ENCODE measurements at places on chromosomes 11 and 22.

DNA sequence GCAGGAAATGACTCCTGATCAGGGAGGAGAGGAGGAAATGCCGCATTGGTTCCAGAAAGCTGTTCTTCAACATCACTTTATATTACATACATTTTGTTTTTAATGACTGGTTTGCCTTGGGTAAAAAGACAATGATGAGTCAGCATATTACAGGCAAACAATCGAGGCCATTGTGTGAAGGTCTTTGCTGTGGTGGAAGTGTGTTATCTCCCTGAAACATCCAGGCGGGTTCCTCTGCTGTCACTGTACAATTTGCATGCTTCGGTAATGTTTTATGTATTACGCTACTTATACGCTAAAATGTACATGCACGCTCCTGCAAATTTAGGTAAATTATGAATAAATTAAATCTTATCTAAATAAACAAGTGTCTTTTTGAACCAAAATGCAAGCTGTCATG lies 161.1 kb downstream of the KIRREL3 start:
- no peak for DNase-seq

GRCh38 chr11:4087551-4087950 lies 7.0 kb upstream of the RRM1 start:
- no peak for DNase-seq

GRCh38 chr11:88484873-88485621 lies 147.5 kb upstream of the CTSC start:
- DNase-seq, result peak; percentile 39

GRCh38 chr11:41081756-41082285 lies 377.6 kb downstream of the LRRC4C start:
- DNase-seq, result no peak

GRCh38 chr11:124760806-124761205 lies 1.3 kb downstream of the ESAM start:
- DNase-seq, result no peak

DNA sequence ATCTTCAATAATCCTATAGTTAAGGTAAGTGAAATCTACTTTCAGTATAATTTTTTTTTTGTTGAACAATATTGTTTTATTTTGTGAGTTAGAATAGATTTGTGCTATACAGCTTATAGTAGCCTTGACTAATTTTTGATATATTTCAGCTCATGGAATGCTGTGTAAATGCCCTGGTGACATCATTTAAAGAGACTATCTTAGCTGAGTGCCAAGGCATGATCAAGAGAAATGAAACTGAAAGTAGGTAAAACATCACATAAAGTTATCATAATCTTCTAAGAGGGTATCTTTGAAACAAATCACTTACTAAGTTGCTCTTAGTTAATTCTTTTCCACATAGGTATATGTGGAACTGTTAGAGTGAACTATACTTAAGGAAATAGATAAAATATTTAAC lies 51.4 kb upstream of the ACAT1 start:
- no peak for DNase-seq

DNA sequence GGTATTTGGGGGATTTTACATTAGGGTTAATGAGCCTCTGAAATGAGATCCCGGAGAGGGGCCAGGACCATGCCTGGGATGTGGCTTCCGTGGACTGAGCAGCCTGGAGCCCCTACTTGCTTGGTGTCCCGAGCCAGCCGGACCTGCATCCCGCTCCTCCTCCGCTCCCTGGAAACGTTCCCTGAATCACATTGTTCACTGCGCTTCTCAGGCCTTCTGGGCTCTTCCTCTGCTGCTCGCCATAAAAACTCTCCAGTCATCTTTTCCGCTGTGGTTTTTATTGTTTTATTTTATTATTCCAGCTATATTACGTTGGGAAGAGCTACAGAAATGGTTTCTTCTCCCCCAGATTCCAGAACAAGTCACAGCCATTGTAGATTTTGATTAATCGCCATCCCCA lies 13.3 kb upstream of the KCNQ1OT1 start:
- no peak for DNase-seq

DNA sequence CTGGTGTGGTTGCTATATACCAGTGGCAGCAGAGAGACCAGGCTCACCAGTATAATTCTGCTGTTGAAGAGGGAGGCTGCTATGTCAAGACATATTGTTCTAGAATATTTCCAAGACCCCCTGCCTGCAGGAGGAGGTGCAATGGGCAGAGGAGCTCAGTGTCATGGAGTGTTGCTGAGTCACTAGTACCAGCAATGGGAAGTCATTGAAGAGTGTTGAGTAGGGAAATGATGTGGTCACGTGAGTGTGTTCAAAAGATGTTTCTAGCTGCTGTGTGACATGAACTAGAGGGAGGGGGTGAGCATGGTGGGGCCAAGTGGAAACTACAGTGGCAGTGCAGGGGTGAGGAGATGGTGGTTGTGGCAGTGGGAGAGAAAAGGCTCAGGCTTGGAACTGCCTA lies 76.3 kb upstream of the BIRC3 start:
- no peak for DNase-seq

DNA sequence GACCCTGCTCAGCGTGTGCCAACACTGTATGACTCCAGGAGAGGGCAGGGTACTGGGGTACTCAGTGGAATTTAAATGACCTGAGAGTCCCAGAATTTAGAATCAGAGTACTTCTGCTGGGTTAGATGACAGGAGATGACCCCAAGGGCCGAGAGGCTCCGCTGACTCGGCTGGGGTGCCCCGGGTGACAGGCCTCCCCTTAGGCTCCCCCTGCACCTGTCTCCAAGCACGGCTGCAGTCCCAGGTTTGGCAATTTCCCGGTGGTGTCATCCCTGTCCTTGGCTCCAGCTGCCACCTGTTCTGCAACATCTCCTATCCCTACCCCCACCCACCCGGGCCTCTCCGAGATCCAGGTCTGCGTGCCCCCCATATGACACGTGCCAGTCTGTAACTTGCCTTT lies 1.3 kb downstream of the ACTN3 start:
- DNase-seq, result no peak

DNA sequence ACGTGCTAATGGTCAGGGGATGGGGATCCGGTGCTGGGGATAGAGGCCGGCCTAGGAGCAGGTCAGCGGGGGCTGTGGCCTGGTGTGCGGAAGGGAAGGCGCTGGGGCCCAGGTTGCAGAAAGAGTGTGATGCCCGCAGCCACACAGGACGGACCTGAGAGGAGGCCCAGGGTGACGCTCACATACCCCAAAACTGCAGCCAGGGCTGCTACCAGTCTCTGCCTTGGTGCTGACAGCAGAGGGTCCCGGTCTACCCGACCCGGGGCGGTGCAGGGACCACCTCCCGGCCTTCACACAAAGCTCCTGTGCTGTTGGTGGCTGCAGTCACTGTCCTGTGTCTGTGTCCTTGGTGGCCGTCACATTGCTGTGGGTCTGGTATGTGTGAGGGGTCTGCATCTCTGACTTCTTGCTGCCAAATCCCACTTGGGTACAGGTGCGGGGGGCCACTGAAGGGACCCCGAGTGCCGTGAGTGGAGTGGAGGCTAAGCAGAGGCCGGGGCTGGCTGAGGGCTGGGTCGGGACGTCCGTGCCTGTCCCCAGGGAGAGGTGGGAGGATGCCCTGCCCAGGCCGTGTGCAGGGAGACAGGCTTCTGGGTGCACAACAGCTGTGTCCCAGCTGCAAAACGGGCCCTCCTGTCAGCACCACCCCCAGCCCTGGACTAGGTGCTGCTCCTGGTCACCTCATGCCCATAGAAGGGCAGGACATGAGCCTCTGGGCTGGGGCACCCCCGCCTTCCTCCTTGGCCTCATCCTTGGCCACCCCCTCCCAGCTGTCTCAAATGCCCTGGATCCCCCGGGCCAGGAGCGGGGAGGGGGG lies 1.5 kb downstream of the LSP1 start:
- no peak for DNase-seq

GRCh38 chr22:26481112-26481693 lies 2.4 kb downstream of the HPS4 start:
- no peak for DNase-seq

- DNase-seq, result no peak
These were observed 158.8 kb downstream of the TTC17 start for GRCh38 chr11:43517518-43517917.

GRCh38 chr11:72221386-72222075 lies 3.0 kb upstream of the INPPL1 start:
- DNase-seq, result peak; percentile 27

GRCh38 chr11:77596626-77597025 lies 6.9 kb downstream of the AQP11 start:
- no peak for DNase-seq

DNA sequence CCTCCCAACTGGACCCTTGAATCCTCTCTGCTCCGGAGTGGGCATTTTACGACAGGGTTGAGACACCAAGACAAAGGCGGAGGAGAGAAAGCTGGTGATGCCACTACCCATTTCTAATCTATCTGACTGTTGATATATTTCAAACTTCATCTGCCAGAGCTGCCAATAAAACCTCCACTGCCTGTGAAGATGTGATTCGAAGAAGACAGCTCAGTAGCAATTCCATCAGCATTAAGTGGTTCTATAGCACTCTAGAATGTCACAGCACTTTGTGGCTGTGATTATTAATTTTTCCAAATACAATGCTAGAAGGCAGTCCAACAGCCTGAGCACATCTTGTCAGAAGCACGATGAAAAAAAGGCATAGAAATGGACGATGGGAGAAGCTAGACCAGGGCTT lies 282.8 kb downstream of the OPCML start:
- DNase-seq, result no peak

GRCh38 chr11:2443406-2443805 lies 908 bp downstream of the TRPM5 start:
- no peak for DNase-seq

DNA sequence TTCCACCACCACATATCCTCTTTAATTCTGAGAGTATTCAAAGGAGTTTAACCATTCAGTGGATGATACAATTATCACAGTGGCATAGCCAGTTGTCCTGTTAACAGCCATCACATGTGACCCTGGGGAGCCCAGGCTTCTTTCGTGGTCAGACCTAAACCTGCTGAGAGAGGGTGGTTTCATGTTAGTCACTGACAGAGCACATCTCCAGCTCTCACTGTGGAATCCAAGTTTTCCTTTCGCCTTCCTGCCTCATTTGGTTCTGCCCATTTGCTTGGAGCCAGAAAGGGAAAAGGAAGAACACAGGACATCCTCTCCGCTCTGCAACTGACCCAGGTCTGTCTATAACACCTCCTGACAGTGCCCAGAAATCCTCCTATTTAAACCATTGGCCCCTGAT lies 60.4 kb downstream of the MCHR1 start:
- DNase-seq, result no peak

DNA sequence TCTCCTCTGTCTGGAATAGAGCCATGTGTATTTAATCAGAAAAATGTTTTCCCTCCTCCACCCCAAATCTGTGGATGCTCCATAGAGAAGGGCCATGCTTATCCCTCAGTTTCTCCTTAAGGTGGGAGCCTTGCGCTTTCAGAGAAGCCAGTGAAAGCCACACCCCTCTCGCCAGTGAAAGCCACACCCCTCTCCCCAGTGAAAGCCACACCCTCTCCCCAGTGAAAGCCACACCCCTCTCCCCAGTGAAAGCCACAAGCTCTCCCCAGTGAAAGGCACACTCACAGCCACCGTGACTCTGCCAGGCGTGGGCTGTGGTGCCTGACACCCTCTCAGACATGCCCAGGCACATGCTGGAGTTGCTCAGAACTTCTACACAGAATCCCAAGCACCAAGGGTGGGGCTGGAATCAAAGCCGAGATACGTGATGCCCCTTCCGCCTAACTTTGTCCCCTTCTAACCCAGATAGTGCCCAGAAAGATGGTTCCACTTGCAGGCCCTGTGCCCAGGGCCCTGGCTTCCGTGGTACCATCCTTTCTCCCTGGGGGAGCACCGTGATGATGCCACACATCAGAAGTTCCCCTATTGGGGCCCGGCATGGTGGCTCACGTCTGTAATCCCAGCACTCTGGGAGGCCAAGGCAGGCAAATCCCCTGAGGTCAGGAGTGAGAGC lies 16.5 kb upstream of the PRR5 start:
- peak; percentile 83 for DNase-seq

GRCh38 chr11:75342231-75342918 lies 9.1 kb downstream of the ARRB1 start:
- no peak for DNase-seq

- DNase-seq, result peak; percentile 6
These were observed 54.2 kb downstream of the SLC25A17 start for GRCh38 chr22:40764763-40765441.

GRCh38 chr22:50268655-50269113 lies 1.5 kb downstream of the MAPK11 start:
- DNase-seq, result no peak

DNA sequence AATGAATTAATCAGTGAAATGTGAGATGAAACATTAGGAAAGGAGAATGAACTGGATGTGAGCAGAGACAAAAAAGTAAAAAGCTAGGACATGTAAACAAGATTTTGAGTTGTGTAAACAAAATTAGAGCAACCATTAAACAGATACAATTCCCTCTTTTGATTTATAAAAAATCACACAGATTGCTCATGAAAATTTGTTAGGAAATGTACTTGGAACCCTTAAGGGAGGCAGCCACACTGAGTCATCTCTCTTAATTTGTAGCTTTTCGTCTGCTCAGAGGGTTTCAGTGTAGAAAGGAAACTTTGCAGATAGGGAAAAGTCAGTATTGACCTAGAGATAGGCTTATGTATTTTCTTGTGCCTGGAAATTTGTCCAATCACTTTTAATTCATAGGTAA lies 49.6 kb upstream of the ME3 start:
- DNase-seq, result no peak

- DNase-seq, result peak; percentile 38
These were observed 106.8 kb downstream of the RBFOX2 start for GRCh38 chr22:35921777-35922176.

DNA sequence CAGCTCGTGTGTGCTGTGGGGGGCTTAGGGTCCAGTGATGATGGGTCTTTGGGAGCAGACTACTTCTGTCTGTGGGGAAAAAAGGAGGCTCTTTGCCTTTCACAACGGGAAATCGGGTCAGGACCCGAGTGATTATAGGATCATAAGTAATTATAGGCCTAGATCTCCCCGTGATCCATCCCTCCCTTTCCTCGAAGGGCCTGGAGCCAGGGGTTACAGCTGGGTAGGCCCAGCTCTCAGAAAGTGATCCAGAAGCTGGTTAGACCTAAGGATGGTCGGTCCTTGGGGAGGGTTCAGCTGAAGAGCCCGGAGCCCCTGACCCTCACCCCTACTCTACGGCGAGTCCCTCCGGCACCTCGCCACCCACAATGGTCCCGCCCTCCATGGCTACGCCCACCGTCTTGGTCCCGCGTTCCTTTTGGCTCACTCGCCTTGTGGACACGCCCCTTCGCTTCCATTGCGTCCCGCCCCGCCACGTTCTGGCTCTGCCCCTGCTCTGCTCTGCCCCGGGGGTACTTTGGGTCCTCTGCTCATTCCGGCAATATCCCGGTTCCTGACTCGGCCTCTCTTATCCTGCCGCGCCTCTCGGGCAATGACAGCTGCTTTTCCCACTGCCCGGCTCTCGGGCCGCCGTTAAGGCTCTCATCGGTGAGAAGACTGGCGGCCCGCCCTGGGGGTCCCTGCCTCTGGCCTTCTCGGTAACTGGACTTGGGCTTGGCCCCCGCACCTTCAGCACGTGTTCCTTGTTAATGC lies 5.0 kb downstream of the IGSF22 start:
- peak; percentile 84 for DNase-seq

- DNase-seq, result no peak
These were observed 482.0 kb downstream of the KCNA4 start for GRCh38 chr11:29534836-29535235.

GRCh38 chr11:120062561-120062930 lies 75.4 kb downstream of the TRIM29 start:
- no peak for DNase-seq

- peak; percentile 74 for DNase-seq
These were observed 38.2 kb upstream of the WEE1 start for GRCh38 chr11:9535189-9535781.

GRCh38 chr11:124889191-124890091 lies 8.2 kb downstream of the ROBO4 start:
- DNase-seq, result no peak

GRCh38 chr11:73272680-73273038 lies 521 bp downstream of the P2RY6 start:
- DNase-seq, result no peak

- DNase-seq, result no peak
These were observed 50.9 kb upstream of the CDON start for GRCh38 chr11:126113515-126113957.

Measured in CD4-positive, alpha-beta T cell treated with Interleukin-1 beta for 1 hour (primary cell).